SJCRH30 (cell line): ENCODE measurements at places on chromosomes 3 and 15.

DNA sequence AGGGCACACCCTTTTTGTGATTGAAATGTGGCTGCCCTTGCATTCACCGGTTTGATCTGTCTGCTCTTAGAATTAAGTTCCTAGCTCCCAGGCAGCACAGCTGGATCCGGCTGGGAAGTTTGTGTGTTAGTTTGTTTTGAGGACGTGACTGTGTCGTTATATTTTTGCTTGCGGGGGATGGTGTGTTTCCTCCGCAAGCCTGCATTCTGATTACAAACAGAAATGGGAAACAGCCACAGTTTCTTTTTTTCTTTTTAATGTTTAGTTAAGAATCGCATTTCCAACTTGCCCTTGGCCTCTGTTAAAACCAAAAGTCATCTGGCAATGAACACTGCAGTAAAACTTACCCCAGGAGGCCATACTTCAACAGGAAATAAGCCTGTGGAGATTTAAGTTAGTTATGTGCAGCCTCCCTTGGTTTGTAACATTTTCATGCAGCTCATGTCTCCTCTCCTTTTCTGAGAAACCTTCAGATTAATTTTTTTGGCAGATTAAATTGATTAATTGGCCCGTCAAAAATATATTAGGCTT, 888 bp downstream of the TMOD3 start:
- peak; percentile 49 for DNase-seq

DNA sequence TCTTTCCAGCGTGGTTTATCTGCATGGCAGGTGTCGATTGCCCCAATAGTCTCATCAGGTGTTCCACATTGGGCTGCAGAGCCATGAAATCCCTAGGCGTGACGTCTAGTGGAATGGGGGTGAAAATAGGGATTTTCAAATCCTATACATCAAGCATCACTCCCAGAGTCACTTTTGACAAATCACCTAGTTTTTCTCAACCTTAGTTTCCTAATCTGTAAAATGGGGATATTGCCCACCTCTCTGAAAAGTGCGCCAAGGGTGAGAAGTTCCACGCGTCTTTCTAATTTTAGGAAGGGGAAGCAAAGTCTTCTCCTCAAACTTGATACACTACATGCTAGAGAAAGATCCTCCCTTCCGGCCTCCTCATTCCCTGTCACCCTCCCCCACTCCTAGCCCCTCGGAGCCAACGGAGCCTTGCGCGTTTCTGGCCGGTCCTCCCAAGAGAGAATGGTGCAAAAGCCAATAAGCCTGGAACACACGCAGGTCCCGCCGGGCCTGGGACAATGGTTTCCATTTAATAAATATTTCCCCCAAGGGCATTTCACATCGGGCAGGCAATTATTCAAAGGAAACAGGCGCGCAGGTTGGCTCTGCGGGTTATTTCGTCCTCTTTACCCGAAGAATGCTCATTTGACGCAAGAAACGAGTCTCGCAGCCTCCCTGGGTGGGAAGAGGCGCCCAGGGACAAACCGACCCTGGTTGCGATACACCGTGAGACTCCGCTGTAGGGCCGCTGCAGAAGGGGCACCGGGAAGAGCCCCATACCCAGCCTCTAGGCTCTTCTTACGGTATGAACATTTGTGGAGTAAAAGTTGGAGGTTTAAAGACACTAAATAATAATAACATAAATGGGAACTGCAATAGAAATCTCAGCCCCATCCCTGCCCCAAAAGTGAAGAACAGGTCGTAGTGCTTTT, 1.2 kb upstream of the SOX14 start:
- no peak for DNase-seq

DNA sequence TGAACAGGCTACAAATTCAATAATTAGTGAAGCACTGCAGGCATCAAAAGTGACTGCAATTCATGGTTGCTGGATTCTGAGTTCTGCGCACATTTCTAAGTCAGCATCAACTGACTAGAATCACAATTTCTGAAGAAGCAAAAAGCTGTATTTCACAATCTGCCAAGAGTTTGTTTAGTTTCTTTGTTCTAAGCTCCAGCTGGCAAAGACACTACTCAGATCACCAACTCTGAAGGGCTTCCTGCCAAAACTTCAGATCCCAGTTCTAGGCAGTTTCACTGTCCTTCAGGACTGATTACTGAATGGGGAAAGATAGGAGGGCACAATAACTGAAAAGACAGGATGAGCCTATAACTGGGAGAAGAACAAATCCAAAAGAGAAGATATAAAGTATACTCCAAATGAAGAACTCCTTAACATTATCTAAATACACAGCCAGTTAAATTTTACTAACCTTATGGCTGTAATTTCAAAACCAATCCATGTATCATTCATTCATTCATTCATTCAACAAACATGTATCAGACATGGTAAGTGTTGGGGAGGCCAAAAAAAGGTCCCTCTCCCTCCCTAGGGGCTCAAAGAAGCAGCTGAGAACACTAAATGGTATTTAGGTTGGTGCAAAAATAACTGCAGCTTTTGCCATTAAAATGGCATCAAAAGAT, 17.1 kb downstream of the TJP1 start:
- DNase-seq: no peak

- DNase-seq: no peak
Observed at GRCh38 chr3:63076357-63076756, 201.1 kb upstream of the CADPS start.
